ENCODE measurements at places on chromosomes 4 and X.

DNA sequence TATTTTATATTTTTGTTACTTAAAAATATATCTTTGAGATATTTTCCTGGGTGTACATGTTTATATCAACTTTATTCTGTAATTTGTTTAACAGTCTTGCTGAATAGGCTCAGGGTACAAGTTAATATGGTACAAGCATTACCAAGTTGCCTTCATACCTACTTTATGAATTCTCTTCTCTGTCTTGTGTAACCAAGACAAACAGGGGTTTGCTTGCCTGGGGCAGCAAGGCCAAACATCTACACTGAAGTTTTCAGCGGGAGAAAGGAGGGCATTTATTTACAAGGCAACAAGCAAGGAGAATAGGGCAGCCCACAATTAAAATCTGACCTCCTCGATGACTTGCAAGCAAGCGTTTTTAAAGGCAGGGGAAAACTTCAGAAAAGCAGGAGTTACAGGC, 24.2 kb downstream of the PPP4R3C start:
- DNase-seq, result no peak

- DNase-seq, result no peak
Measured at GRCh38 chr4:117137145-117137544, 51.8 kb upstream of the TRAM1L1 start.

DNA sequence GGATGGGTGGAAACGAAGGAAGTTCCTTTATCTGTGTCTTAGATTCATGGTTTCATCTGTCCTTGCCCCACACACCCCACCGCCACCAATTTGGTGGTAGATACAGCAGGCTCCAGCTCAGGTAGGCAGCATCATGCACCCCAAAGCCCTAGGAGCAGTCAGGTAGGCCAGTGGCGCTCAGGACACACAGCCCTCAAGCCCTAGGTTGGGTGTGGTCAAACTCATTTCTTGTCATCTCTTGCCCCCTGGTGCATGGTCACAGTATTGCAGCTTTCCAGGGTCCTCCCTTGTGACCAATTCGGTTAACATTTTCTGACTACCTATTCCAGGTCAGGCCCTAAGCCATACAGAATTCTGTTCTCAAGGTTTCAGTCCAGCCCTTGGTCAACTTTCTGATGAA, 14.5 kb upstream of the PRRG3 start:
- DNase-seq, result no peak

DNA sequence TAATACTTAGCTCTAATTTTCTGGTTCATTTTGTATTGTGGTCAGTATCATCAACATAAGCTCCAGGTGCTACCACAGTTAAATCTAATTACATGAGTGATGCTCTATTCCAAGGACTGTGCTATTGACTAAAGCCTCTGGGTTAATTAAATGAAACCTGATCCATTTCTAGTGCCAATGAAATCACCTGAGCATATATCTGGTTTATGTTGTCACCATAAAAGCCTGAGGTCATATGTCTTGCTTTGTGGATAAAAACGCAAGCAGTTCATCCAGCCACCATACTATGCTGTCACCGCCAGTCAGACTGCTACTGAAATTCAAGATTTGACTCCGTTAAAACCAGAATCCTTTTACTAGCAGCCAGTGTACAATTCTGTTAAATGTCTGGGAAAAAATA, 64.2 kb upstream of the ZNF518B start:
- no peak for DNase-seq

GRCh38 chr4:2135083-2135482, 76.0 kb downstream of the NAT8L start:
- DNase-seq, result peak; percentile 2

- no peak for DNase-seq
Measured at GRCh38 chr4:61336488-61336887, 136.4 kb downstream of the ADGRL3 start.

DNA sequence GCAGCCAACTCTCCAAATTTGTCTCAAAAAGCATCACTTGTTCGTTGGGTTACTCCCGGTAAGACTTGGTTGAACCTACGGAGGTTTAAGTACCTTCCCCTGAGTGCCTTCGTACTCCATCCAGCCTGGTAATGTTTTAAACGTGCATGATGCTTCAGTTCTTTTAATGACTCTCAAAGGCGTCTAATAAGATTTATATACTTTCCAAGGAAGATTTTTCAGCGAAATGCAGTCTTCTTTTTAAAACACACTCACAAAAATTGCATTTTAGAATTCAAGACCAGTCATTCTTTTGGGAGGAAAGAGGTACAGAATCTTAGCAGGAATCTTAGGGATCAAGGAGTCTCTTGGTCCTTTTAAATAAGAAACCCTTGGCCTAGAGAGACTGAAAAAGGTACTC, 430 bp upstream of the TRPC3 start:
- no peak for DNase-seq

GRCh38 chrX:125952973-125953372, 213.1 kb downstream of the DCAF12L2 start:
- no peak for DNase-seq

DNA sequence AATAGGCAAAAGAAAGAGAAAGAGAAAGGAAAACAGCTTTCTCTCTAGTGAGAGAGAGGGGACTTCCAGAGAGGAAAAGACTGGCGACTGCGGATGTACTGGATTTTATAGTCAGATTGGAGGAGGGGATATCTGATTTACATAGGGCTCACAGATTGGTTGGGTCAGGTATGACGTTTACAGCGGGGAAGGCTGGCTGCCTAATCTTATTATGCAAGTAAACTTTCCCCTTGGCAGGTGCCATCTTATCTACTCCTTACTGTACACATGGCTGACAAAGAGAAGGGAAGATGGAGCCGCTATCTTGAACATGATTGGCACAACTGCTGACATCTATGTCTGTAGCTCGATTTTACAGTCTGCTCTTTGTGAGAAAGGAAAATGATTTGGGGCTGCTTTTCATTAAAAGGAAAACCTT, 25.4 kb downstream of the RBPJ start:
- no peak for DNase-seq

GRCh38 chr4:74755486-74755885, 38.8 kb downstream of the BTC start:
- DNase-seq, result no peak

GRCh38 chr4:188986271-188986689, 847.0 kb downstream of the TRIML1 start:
- peak; percentile 38 for DNase-seq

DNA sequence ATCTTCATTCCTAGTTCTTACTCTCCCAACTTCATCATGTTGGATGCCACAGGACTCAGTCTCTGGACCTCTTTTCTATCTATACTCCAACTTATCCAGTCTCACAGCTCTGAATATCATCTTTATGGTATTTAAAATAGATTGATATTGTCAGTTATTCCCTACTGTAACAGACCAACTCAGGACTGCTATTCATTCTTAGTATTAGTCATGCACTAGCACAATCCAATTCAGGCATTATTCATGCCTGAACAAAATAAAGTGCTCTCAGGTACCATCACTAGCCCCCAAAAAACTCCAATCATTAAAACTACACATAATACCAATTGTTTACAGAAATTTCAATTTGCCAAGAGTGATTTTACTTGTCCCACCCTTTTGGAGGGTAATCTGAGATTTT, 37.7 kb downstream of the FRYL start:
- no peak for DNase-seq

DNA sequence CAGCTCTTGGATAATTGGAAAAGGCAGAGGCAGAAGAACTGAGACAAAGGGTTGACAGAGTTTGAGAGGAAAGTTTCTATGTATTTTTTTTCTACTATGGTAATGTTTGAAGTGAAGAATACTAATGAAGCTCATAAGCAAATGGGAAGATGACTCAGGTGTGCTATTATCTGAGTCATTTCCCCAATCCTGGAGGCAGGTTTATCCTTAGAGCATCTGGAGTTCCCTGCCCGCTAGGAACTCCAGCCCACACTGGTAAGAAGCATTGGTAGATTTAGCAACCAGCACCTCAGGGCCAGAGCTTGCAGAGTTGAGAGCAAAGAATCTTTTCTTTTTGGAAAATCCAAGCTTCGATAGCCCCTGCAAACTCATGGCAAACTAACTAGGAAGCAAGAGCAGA, 55.2 kb downstream of the DOCK11 start:
- no peak for DNase-seq

- DNase-seq, result no peak
Measured at GRCh38 chr4:55588160-55588559, 3.9 kb downstream of the PDCL2 start.

DNA sequence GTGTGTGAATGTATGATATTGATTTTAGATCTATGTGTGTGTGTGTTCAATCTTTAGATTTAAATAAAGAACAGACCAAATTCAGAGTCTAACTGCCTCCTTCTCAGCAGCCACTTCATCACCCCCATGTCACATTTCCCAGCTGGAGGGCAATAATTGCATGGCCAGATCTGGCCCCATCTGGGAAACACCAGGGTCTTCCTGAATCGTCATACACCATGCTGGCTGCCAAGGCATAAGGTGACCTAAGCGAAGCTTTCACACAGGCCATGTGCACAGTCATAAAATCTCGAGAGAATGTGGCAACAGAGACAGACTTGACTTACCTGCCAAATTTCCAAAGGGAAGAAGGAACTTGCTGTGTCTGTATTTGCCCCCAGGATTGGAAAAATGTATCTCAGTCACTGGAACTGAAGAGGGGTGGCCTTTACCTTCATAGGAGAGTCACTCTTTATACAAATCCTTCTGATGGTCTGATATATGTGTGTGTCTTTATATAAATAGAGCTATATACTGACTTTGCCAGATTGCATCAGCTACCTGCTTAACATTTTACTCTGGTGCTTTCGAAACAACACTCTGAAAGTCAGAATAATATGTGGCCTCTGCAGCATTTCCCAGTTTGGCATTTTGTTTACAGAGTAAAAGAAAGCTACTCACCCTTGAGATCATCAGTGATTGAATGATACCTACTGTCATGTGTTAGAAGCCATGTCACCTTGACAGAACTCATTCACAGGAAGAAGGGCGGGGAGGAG, at the start of gene PLAC1:
TSS of gene PLAC1 (minus strand) at position 470 of the 758 bp plus-strand sequence. CDS start 91,789 bp downstream, outside the sequence.
- DNase-seq, result no peak

DNA sequence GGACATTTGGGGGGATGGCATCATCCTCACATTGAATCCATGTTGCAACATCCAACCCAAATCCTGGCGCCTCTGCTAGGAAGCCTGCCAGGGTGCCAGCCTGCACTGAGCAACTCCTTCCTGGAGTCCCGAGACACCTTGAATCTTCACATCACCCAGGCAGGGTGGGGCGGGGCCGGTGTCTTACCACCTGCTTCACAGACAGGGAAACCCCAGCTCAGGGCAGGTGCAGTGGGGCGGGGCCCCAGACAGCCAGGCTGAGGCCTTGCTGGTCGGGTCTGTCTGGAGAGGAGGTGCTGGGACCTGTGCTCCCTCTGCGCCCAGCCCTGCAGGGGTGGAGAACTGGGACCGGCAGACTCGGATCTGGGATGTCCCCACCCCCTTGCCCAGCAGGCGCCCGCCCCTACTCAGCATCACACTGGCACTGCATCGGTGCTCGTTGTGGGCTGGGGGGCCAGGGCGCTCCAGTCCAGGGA, 31.5 kb upstream of the HTRA3 start:
- no peak for DNase-seq

DNA sequence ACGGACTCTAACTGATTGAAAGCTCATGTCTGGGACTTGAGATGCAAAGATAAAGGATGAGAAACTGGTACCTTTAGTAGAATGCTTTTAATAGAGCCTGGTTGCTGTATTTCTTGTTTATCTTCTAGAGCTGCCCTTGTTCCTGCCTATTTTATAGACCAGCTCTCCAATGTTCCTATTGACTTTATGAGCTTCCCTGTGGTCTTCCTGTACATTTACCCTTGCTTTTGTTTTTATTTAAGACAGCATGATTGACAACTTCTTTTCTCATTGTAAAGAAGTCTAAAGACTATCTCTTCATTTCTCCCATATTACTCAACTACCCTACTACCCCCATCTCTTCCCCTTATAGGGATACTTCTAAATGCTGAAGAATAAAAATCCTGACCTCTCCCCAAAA, 174.7 kb downstream of the UGT8 start:
- no peak for DNase-seq

GRCh38 chr4:148240241-148240640, 202.0 kb downstream of the NR3C2 start:
- no peak for DNase-seq

GRCh38 chr4:42638993-42639392, 17.9 kb downstream of the ATP8A1 start:
- DNase-seq, result no peak

- DNase-seq, result no peak
Measured at GRCh38 chr4:52051213-52051614, at the start of gene SPATA18. Gene SPATA18, plus strand, starts transcription at chr4:52051304. Its CDS starts 401 bp downstream, at chr4:52051705.

- DNase-seq, result no peak
Measured at GRCh38 chrX:137550665-137551261, 15.2 kb upstream of the ZIC3 start.

DNA sequence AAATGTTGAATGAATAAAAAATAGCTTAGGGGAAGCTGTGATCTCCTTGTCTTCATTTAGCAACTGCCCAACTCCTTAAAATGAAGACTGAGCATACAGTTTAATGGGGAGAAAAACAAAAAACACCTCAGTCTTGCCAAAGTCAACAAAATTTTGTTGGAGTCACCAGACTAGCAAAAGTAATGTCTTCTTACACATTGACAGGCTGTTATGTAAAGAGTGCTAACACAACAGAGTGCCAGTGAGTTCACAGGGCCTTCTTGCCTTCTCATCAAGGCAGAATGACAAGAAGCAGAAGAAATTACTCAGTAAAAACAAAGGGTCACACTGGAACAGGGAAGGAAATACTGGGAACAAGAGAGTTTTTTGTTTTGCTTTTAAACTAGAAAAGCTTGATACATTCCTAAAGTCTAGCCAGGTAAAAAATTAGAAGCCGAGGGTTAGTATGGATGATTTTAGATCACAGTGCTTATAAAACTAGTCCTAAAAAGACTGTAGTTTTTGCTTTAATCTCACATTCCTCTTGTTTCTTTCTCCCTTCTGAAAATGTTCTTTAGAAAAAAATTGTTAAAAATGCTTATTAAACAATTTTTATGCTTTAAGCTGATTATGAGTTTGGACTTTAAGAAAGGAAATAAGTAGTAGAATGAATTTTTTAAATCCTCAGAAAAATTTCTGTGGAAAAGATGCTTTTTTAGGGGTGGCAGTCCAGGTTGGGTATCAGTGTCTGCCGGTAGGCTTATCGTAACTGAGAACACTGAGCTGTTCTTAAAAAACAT, 38.7 kb upstream of the FRAS1 start:
- no peak for DNase-seq

GRCh38 chr4:91118597-91118996, 991.4 kb downstream of the CCSER1 start:
- DNase-seq, result no peak

- DNase-seq, result no peak
Measured at GRCh38 chr4:52926196-52926974, 64.3 kb downstream of the RASL11B start.

DNA sequence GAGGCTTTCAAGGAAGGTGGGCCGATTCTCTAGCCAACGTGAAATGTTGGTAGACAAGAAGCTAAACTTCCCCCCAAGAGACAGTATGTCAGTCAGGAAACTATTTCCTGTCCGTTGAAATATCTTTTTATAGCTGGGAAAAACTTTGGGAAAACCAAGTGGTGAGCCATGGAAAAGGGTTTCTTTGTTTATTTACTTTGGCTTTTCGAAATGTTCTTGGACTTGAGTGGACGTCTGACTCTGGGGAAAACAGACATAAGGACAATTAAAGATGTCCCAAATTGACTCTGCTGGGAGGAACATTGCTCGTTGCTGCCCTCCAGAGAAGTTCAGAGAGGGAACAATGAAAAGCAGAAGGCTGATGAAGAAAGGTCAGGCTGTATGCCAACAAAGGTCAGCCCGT, 295.4 kb downstream of the RAPGEF2 start:
- DNase-seq, result no peak
